ENCODE measurements at places on chromosomes 16 and 17. TPM values are rescaled to one million over a fixed set of nuclear protein-coding genes. Genes with fewer than 3 reads are reported as not detected.

Gene TRIM25
- total RNA-seq, result 37.6 TPM

Gene PHF12
- 70.4 TPM for total RNA-seq

Gene PRPSAP2
- total RNA-seq, result 66.9 TPM

Gene CBFA2T3
- 12.9 TPM for total RNA-seq

Gene GSDMA
- total RNA-seq, result not detected

- no peak for DNase-seq
These were observed 85.5 kb downstream of the SSH2 start for GRCh38 chr17:29844339-29845048.

DNA sequence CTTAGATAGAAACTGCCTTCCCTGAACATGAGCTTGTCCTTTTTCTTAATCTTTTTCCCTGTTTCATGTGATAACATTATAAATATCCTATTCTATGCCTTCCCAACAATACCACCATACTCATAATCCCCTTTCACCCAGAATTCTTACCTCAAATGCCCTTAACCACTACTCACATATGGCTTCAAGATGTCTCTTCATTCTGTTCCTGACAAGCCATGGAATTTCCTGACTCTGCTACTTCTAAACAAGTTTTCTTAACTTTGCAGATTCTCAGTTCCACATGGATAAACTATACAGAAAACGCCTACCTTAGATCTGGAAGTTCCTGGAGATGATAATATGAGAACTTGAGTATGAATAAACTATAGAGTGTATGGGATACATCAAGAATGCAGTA lies 1217.8 kb downstream of the CDH8 start:
- no peak for DNase-seq

- DNase-seq, result no peak
These were observed 182.7 kb downstream of the TMEM132E start for GRCh38 chr17:34762078-34762477.
